ENCODE measurements at places on chromosomes 12 and 14.
A peak's percentile ranks its signal among the peaks of the same experiment; 100 is the strongest.

- DNase-seq: no peak
Measured at GRCh38 chr12:94145191-94145983, 3.0 kb upstream of the PLXNC1 start.

DNA sequence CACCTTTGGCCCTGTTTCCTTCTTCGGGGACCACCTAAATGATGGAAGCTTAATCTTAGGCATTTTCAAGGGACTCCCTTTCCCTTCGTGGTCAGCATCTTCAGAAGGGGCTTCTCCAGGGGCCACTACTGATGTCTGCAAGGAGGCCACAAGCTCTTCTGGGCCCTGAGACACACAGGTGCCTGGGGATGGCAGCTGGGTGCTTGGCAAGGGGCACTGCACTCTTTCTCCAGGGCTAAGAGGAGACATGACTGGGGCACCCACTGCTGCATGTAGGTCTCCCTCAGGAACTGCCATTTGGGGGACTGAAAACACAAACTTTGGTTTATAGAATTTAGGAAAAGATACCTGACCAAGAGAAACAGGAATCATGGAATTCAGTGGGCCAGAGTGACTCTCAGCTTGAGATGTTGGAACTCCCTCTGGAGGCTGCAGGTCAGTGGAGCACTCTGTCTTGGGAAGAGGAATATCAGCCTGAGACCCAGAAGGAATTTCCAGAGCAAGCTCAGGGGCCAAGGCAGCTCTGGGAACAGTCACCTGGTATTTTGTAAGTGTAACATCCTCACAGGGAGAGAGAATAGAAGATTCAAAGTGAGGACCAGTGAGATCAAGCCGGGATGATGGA is 16.0 kb downstream of the PLD4 start:
- DNase-seq: no peak

GRCh38 chr12:45148619-45149018 is 67.3 kb upstream of the ANO6 start:
- no peak for DNase-seq

GRCh38 chr14:100804138-100804537 is 21.8 kb upstream of the MEG3 start:
- no peak for DNase-seq

DNA sequence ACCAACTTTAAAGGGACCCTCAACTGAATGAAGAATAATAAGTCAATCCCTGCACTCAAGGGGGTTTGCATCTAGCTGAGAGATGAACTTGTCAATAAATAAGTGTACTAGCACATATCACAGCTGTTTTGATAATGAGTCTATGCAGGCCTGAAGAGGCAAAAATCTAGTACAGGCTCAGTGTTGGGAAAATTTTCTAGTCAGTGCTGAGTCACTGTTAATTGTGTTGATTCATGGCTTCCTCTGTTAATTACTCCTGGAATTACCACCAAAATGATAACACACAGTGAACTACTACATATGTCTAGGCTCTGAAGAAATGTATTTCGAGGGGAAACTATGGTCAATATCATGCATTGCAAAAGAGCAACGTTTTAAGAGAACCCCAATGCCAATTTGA is 18.9 kb downstream of the SNRPF start:
- no peak for DNase-seq

DNA sequence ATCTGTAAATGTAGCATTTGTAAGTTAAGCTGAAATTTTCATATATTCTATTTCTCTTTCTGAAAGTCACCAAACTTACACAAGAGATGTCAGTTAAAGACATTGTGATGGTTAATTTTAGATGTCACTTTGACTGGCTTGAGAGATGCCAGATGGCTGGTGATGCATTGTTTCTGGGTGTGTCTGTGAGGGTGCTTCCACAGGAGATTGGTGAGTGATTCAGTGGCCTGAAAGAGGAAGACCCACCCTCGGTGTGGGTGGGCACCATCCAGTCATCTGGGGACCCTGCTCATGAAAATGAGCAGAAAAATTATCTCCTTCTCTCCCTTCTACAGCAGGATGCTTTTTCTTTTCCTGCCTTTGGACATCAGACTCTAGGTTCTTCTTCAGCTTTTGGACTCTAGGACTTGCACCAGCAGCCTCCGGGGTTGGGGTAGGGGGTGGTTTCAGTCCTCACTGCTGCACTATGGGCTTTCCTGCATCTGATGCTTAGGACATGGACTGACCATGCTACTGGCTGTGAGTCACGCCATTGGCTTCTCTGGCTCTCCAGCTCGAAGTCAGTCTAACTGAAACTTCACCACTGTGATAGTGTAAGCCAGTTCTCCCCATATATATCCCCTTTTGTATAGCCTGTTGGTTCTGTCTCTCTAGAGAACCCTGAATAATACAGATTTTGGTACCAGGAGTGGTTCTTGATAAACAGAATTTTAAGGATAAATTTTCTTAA is 20.9 kb downstream of the PDE6H start:
- DNase-seq: peak; percentile 8

DNA sequence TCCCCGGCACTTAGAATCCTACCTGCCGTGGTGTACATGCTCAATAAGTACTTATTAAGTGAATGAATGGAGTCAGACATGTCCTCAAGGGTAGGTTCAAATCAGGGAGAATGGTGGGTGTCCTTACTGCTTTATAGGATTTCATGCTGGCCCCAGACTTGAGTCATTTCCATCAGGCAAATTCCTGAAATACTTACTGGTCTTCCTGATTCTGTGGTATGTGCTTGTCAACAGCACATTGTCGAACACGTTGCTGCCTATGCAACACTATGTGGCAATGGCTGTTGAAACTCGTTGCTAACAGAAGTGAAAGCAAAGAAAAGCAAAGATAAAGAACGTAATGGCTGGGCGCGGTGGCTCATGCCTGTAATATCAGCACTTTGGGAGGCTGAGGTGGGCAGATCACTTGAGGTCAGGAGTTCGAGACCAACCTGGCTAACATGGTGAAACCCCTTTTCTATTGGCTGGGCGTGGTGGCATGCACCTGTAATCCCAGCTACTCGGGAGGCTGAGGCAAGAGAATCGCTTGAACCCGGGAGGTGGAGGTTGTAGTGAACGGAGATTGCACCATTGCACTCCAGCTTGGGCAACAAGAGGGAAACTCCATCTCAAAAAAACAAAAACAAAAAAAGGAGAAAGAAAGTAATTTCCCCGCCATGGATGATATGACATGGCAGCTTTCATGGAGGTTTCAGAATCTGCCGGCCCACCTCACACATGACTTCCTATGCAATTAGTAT is 214.9 kb downstream of the ZFP36L1 start:
- DNase-seq: peak; percentile 97

- DNase-seq: no peak
Measured at GRCh38 chr12:113910751-113911272, 55.3 kb downstream of the RBM19 start.

DNA sequence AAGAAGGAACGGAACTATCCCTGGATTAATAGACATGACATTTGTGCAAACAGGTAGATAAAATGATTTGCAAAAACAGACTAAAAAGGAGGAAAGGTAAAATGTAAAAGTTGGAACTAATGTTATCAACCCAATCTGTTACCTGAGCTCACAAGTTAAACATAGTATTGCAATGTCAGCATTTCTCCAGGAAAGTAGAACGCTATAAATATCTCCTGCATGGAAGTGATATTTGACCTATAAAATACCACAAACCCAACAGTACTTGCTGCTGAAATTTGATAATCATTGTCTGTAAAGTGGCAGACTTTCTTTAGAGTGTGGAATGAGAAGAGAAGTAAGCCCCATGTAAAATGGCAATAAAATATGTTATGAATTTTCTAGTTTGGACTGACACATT is 1435.7 kb downstream of the LRFN5 start:
- DNase-seq: no peak

- DNase-seq: no peak
Measured at GRCh38 chr14:21795456-21795855, 121.8 kb upstream of the OR4E1 start.

- no peak for DNase-seq
Measured at GRCh38 chr14:90458536-90458935, 61.7 kb downstream of the CALM1 start.

- DNase-seq: no peak
Measured at GRCh38 chr12:97276661-97277429, 185.8 kb upstream of the RMST start.

DNA sequence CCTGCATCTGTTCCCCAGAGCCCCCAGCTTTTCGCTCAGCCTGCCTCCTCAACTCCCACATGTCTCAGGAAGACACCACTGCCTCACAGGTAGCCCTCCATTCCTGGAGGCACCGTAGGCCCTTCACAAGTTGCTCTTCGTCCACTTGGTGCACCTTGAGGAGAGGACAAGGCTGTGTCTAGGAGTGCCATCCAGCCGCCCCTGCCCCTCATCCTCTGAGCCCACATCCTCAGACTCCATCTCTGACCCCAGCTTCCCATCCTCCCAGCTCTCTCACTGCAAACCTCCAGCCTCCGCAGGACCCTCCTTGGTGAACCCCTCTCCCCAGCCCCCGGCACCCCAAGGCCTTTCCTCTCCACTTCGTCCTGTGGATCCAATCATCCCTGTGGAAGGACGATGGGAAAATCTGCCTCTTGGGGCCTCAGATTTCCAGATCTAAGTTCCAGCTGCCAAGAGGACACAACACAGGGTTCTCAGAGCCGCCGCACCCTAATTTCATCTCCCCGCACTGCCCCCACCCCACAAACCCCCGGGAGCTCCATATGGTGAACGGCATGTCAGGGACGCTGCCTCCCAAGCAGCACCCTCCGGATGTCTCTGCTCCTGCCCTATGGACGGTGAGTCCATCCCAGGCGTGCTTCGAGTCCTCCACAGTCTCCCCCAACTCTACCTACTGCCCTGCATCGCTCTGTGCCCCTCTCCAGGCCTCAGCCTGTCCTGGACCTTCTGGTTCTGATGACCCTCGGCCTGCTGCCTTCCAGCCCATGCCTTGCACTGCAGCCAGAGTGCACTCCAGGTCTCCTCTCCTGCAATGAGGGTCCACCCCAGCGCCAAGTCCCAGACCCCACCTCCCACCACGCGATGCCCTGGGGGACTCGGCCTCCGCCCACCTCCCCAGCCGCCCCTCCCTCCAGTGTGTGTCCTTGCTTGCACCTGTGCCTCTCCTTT is 314.1 kb upstream of the DIO3 start:
- no peak for DNase-seq

DNA sequence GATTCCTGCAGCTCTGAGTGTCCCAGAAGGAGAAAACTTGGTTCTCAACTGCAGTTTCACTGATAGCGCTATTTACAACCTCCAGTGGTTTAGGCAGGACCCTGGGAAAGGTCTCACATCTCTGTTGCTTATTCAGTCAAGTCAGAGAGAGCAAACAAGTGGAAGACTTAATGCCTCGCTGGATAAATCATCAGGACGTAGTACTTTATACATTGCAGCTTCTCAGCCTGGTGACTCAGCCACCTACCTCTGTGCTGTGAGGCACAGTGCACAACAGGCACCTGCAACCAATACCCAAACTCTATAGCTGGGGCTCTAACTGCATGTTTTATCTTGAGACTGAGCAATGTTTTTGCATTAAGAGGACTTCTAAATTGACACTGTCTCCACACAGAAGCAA is 379.2 kb upstream of the OR4E1 start:
- no peak for DNase-seq

GRCh38 chr14:91368776-91369416 is 48.7 kb downstream of the CCDC88C start:
- DNase-seq: no peak

GRCh38 chr12:100672075-100672592 is 98.7 kb downstream of the GAS2L3 start:
- DNase-seq: peak; percentile 12

DNA sequence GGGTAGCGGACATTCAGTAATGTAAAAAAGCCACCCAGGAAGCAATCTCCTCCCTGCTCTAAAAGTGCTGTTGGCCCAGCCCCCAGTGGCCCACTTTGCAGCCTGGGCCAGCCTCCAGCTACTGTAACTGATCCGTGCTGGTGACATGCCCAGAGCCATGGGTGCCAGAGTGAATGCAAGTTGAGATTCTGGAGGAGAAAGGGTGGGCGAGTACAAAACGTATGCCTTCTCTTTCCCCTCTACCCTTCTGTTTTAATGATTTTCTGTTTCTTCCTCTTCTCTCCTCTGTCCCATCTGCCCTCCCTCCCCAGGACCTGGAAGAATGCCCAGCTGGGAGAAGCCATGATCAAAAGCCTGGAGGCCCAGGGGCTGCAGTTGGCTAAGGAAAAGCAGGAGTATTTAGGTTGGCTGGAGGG is 16.9 kb downstream of the PLEKHD1 start:
- DNase-seq: no peak

GRCh38 chr12:103865151-103865730 is 24.2 kb upstream of the NT5DC3 start:
- DNase-seq: no peak

- no peak for DNase-seq
Measured at GRCh38 chr12:116294454-116295165, 17.1 kb upstream of the MED13L start.

DNA sequence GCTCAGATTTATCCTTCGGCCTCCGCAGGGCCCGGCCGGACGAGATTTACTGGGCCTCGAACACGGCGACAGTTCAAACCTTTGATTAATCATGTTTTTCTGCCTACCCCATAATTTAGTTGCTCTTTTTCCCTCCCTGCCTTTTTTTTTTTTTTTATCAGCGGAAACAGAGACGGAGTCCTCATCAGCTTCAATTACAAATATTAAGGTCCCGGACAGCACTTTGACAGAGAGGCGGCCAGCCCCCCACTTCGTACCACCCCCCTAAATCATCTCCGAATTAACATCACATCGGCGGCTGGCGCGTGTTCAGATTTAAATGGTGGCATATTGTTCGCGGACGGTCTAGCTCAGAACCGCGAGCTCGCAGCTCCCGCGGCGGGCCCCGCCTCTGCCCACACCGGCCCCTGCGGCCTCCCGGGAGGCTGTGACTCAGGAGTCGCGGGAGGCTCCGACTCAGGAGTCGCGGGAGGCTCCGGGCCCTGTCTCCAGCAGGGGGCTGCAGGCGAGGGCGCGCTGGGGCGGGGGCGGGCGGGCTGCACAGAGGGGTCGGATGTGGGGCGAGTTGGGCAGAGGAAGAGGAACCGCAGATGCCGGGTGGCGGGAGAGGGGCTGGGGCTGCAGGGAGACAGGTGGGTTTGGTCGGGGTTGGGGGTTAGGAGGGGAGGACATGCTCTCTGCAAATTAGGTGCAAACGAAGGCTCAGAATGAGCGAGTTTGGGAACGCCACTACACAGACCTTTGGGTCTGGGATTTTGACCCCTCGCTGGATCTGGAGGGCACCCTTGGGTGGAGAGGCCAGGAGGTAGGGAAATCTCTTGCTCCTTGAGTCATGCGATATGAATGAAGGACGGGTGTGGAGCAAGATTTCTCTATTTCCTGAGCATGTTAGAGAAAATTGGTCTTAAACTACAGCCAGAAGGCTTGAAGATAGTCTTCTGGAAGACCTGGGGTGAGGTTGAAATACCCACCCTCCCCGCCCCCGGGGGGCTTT is 19.6 kb upstream of the ATP5MC2 start:
- DNase-seq: peak; percentile 62

- DNase-seq: no peak
Measured at GRCh38 chr12:9710584-9711375, 22.1 kb downstream of the CLECL1 start.

DNA sequence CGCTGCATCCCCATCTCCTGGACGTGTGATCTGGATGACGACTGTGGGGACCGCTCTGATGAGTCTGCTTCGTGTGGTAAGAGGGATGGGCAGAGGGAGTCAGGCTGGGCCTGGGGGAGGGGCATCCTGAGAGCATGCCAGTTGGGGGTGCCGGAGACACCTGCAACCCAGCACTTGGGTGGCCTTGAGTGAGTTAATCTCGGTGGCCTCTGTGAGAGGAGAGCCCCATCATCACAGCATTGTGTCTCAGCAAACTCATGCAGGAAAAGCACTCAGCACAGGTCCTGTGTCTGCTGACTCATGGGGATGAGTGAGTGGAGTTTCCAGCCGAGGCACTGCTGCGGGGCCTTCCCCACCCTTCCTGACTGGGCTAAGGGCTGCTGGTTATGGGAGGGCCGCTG is 19.6 kb upstream of the LRP1-AS start:
- DNase-seq: peak; percentile 55

GRCh38 chr14:102967506-102967795 is 45.0 kb downstream of the AMN start:
- no peak for DNase-seq
